CD4-positive, alpha-beta T cell treated with Interleukin-6 for 4 hours (primary cell): ENCODE measurements at places on chromosomes 5 and 9.

DNA sequence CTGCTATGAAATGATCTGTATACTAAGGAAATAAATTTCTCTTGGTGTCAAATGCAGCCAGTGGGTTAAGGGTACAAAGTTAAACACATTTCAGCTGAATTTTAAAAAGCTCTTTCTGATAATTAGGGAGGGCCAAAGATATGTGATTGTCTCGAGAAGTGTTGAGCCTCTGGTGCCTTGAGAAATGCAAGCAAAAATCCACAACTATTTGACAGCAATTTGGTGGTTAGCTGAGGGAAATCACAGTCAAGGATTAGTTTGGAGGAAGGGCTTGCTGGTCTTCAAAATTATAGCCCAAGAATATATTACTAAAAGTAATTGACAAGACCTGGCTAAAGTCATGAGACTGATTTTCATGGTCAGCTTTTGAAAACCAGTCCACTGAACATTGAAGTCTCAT, 255.7 kb upstream of the PPP1R2B start:
- DNase-seq = no peak

DNA sequence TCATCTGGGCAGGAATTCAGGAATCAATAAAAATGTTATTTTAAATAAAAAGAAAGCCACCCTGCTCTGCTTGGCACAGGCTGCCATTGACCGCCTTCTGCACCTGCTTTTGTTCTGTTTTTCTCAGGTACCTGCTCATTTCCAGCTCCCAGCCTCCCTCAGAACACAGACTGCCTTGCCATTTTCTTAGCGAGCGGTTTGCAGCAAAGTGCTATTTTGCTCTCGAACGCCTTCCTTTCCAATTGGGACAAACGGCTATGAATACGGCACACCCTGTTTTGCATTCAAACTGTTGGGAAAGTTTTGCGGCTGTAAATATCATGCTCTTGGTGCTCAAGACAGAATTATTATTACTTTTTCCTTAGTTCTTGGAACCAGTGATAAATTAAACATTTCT, 25.1 kb upstream of the FCN1 start:
- no peak for DNase-seq

DNA sequence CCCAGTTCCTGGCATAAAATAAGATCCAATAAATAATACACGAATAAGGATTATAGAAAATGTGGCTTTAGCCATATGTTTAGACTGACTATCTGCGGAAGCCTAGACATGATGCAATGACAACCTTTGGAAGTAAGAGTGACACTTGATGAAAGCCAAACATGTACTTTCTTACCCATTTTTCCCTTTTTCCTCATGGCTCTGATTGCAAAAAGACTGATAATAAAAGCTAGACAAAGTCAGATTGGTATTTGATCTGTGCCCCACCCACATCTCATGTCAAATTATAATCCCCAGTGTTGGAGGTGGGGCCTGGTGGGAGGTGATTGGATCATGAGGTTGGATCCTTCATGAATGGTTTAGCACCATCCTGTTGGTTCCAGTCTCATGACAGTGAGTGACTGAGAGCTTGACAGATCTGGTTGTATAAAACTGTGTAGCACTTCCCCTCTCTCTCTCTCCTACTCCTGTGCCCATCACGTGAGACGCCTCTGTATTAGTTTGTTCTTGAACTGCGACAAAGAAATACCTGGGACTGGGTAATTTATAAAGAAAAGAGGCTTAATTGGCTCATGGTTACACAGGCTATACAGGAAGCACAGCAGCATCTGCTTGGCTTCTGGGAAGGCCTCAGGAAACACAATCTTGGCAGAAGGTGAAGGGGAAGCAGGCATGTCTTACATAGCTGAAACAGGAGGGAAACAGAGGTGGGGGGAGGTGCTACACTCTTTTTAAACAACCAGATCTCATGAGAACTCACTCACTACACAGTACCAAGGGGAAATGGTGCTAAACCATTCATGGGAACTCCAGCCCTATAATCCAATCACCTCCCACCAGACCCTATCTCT, 243.4 kb upstream of the PIK3R1 start:
- DNase-seq = no peak

DNA sequence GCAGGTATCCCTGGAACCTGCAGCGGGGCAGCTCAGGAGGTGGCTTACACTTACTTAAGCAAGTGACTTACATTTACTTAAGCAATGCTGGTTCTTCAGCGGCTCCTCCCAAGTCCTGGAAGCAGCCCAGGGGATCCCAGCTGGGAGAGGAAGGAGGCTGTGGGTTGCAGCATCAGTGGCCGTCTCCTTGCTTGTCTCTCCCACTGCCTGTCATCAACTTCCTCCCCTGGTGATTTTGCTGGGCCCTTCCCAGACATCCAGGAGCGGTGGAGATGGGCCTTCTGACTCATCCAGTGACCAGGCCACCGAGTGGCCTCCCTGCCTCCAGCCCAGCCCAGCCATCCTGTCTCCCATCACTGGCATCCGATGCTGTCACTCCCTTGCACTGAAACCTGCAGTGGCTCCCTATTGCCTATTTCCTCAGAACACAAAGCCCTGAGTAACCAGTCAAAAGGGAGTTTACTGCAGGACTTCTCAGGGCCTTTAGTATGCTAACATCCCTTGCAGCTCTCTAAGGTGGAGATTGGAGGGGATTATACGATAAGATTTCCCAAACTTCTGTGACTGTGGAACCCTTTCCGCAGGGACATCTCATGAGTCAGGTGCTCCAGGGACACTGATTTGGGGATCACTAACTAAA, 155.9 kb upstream of the PHYKPL start:
- no peak for DNase-seq

- no peak for DNase-seq
Observed at GRCh38 chr9:73138516-73138915, 13.1 kb upstream of the ANXA1 start.

DNA sequence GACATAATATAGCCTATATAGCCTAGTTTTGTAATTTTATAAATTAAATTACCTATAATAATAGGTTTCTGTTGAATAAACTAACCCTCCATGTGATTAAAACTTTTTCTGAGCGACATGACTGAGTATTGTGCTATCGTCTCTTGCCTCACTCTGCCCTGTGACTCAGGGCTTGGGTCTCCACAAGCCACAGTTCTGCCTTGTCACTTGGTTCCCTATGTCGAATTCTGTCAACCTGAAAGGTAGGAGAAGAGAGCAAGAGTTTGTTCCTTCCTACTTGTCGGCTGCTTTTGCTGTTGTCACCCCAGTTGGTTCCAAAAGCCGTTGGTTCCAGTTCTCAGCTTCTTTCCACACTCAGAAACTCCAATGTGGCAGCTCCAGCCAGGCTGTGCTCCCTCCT, 285.9 kb downstream of the PSAT1 start:
- DNase-seq = no peak

- DNase-seq = no peak
Observed at GRCh38 chr9:97812247-97812543, 40.8 kb upstream of the FOXE1 start.

DNA sequence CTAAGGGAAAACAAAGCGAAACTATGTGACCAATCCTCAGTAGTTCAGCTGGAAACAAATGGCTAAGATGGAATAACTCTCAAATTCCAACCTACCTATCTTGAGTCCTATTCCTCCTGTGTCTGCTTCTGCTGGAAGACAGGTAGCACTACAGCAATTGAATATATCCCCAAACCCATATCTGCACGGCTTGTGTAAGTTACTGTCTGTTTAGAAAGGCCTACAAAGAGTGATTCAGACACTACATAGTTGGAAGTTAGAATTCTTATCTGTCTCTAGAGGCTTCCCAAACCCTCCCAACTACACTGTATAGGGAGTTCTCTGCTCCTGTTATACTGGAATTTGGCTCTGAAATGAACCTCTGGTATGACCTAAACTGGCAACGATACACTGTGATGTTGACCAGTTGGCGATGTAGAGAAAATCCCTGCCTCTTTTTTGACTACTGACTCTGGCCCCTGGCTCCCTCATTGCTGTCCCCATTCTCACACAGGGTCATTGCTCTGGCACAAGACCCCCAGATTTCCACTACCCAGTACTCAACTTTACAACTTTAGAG, 22.6 kb upstream of the NADK2 start:
- DNase-seq = no peak

DNA sequence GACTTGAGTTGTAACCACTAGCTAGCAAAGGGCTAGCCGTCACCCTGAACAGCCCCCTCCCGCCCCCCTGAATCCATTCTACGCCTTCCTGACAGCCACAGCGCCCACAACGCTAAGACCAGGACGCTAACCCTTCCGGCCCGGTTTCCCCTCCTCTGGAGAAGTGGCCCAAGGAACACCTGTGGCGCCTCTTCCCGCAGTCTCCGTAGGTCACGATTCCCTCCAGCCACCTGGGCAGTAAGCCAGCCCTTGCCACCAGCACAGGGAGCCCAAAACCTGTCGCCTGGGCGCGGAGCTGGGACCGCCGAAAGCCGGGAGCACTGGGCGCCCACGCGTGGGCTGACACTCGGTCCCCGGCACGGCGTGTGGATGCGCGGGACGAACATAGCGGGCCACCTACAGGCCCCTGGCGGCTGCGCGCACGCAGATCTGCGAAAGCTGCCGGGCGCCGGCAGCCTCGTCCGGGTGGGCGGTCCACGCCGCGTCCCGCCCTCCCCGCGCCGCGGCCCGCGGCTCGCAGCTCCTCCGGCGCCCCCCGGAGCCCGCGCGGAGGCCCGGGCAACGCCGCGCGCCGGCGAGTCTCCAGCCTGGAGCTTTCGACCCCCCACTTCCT, 596 bp downstream of the IRF1 start:
- peak; percentile 78 for DNase-seq

DNA sequence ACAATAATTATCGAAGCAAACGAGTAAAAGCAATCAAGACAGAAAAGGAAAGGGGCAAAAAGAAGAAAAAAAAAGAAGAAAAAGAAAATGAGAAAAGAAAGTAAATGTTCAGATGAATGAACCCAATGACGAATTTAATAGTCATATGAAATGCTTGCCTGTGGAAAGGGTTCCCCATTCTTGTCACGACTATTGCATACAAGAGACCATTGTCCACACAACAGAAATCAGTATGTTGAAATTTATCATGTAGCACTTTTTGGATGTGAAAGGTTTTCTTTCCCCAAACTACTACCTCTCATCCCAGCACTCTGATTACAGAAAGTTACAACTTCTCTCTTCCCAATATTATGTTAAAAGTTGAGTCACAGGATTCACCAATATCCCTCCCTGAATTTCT, 162.4 kb downstream of the ZDHHC21 start:
- DNase-seq = no peak

- no peak for DNase-seq
Observed at GRCh38 chr5:30195036-30195435, 998.5 kb upstream of the CDH6 start.

DNA sequence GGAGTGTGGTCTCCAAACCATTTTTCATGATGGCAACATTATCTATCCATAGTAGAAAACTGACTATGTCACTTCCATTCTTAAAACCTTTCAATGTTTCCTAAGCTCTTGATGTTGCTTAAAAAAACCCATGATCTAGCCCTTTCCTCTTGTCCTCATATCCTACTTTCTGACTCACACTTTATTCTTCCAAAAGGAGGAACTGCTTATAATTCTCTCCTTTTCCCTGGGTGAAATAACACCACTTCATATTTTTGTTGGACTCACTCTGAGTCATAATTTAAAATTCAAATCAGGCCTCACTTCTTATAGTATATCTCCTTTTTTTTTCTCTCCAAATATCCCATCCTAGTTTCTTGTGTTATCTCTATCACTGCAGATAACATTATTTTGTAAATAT, 513.9 kb downstream of the MAN2A1 start:
- no peak for DNase-seq

GRCh38 chr9:18422296-18423036, 51.5 kb upstream of the ADAMTSL1 start:
- DNase-seq = no peak

DNA sequence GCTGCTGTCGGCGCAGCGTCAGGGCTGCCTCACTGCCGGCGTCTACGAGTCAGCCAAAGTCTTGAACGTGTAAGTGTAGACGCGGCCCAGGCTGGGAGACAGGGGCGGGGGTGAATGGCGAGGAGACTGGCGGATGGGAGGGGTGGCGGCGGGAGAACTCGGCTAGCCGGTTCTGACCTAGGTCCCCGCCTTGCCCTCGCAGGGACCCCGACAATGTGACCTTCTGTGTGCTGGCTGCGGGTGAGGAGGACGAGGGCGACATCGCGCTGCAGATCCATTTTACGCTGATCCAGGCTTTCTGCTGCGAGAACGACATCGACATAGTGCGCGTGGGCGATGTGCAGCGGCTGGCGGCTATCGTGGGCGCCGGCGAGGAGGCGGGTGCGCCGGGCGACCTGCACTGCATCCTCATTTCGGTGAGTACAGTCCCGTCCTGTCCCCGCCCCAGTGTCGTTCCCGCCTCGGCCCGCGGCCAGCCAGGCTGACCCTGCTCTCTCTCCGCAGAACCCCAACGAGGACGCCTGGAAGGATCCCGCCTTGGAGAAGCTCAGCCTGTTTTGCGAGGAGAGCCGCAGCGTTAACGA, 745 bp downstream of the GADD45G start:
- peak; percentile 69 for DNase-seq

- DNase-seq = no peak
Observed at GRCh38 chr5:80622756-80623155, 31.7 kb upstream of the MSH3 start.

DNA sequence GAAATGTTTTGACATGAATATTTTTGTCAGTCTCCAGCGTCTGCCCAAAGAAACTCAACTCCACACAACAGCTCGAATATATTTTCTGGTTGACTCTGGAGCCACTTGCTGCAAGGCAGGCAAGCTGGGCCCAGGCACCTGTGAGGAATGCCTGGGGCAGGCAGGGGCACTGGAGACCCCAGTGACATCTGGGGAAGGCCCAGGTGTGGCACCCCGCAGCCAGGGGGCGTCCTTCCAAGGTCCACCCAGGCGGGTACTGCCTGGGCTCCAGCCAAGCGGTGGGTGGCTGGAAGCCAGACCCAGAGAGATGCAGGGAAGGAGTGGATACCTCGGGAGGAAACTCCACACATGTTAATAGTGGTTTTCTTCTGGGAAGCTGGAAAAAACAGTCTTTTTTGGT, 125.9 kb downstream of the PHF2 start:
- no peak for DNase-seq

DNA sequence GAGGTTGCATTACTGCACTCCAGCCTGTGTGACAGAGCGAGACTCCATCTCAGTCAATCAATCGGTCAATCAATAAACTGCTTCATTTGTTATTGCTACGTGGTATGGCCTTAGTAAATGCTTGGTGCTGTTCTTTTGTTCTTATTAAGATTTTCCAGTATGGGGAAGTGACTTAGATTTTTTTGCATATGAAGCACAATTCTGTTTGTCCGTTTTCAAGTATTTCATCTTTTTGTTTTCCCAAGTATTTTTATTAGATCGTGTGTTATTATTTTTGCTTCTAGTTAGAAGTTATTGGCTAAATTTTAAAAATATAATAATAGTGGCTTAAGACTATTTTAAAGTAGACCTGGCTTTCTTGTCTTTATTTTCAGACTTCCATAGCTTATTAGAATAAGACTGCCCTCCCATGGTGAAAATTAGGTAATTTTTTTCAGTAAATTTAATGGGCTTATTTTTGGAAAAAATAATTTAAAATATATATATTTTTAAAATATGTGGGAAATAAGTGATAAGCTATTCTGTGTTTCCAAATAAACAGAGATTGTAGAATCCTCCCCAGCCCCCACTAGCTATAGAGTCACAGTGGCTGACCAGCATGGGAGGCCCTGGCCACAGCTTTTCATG, 14.7 kb upstream of the OMD start:
- DNase-seq = no peak

- no peak for DNase-seq
Observed at GRCh38 chr5:157682257-157682656, 10.9 kb downstream of the C5orf52 start.
